ENCODE measurements at places on chromosomes 4 and X.

- DNase-seq: no peak
These were observed 1.1 kb downstream of the PHOX2B start for GRCh38 chr4:41747230-41748055.

- DNase-seq: no peak
These were observed 26.0 kb upstream of the AWAT1 start for GRCh38 chrX:70208479-70208878.

- DNase-seq: no peak
These were observed 81.9 kb downstream of the FAM114A1 start for GRCh38 chr4:38949411-38950051.

GRCh38 chr4:156581282-156582063 lies 390.1 kb downstream of the PDGFC start:
- no peak for DNase-seq

DNA sequence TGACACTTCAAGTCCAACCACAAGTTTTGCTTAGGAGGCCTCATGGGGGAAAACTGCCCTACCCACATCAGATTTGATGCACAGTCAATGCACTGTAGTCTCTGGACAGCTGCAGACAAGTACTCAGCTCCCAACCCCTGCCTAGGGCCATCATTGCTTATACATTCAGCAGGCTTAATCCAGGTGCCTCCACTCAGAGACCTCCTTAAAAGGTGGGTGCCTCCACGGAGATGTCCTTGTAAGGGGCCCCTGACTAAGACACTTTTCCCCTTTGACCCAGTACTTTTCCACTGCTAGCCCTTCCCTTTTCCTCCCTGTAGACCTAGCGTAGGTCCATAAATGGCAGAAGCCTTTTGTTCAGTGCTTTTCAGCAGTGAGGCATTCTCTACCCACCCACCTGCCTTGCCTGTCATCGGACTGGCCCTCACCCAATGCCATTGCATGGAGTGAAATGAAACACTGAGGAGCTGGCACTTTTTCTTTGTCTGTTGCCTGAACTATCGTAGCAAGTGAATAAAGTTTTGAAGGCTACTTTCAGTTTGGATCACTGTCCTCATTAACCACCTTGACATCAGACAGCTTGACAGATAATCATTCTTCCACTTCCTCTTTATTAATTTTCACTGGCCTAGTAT lies 23.8 kb upstream of the PLK4 start:
- no peak for DNase-seq

All from activated CD8-positive, alpha-beta memory T cell treated with anti-CD3 and anti-CD28 coated beads, Interleukin-2, amount 50 U/mL, for 4 hours (primary cell).